ENCODE measurements at places on chromosomes 1 and 21.
A peak's percentile ranks its signal among the peaks of the same experiment; 100 is the strongest.

DNA sequence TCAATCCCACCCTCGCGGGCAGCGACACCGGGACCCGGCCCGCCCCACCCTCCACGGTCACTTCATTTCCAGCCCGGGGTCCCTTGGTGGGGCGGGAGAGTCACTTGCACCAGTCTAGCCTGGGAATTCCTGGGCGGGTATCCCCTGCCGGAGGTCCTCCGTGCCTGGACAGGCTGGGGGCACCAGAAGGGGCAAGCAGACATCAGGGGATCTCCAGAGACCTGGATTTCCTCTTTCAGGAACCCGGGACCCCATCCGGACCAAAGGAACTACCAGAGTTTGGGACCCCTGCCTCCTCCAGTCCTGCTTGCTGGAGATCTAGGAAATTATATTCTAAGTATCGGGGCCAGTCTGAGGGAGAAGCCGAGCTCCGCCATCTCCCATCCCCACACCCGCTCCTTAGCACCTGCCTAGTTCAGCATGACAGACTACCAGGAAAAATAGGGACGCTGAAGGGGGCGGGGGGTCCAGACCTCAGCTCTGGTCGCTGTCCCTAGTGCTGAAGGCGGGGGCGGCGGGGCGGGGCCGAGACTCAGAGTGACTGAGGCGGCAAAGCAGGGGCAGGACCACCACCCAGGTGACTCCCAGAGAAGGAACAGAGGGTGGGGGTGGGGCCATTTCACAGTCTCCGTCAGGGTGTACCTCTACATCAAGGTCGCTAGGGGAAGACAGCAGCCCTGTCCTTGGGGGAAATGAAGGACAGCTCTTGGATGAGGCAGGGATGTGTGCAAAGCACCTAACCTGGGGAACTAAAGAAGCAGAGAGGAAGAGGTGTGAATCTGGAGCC, 832 bp downstream of the HCN3 start:
- DNase-seq = peak; percentile 69

GRCh38 chr1:1217621-1218523, 3.9 kb upstream of the TNFRSF4 start:
- DNase-seq = no peak

DNA sequence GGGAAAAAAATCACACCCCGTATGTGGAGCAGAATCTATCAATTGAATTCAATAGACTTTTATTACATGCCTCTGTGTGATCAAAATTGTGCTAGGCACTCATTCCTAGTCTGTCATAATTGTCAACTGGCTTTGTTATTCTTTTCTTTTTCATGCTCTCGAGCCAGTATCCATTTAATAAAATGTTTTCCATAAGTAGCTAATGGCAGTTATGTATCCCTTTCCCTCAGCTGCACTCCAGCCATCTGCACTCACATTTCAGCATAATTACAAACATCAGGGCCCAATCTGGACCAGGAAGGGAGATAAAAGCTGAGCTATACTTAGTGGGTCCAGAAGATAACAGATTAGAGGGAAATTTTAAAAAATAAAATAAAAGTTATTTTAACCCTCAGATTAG, 15.9 kb downstream of the RGS5 start:
- DNase-seq = no peak

DNA sequence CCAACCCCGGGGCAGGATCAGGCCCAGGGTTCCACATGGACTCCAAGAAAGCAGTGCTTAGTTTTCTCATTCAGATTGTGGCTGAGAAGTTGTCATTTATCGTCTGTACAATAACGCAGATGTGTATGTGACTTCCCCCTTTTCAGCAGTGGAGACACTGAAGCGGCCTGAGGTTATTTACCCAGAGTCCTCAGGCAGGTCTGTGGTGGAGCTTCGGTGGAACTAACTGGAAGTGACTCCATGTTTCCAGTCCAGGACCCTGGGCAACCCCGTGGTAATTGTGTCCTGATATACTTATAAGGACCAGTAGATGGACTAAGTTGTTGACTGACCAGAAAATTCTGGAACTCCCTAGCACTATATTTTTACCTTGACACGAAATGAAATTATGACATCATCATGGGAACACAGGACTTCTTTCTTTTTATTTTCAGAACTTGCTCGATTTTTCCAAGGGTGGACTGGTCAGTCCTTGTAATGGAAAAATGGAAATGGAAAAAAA, 1.0 kb upstream of the IER5 start:
- no peak for DNase-seq

- no peak for DNase-seq
Observed at GRCh38 chr1:240616018-240616417, 4.1 kb upstream of the GREM2 start.

DNA sequence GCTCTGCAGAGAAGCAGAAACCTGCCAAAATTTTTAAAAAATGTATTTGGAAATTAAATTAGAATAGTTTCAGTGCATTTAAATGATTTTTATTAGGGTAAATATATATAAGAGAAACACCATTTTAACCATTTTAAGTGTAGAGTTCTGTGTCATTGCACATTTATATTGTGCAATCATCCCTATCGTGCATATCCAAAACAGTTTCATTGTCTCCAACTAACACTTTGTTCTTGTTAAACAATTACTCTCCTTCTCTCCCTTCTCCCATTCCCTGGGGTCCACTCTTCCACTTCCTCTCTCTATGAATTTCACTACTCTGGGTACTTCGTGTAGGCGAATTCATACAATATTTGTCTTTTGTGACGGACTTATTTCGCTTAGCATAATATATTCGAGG, 6.0 kb upstream of the OR2L8 start:
- DNase-seq = no peak

DNA sequence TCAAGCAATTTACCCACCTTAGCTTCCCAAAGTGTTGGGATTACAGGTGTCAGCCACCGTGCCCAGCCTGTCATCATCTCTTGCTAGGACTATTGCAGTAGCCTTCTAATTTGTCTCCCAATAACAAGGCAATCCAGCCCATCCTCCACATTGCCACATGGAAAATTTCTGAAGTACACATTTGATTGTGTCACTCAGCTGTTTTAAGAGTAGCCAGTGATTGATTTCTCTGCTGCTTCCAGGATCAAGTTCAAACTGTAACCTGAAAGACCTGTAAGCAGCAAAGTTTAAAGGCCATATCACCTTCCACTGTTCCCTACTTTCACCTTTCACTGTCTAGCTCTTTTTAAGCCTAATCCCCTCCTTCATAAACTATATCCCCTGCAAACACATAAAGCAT, 7.8 kb upstream of the ELK4 start:
- DNase-seq = no peak

DNA sequence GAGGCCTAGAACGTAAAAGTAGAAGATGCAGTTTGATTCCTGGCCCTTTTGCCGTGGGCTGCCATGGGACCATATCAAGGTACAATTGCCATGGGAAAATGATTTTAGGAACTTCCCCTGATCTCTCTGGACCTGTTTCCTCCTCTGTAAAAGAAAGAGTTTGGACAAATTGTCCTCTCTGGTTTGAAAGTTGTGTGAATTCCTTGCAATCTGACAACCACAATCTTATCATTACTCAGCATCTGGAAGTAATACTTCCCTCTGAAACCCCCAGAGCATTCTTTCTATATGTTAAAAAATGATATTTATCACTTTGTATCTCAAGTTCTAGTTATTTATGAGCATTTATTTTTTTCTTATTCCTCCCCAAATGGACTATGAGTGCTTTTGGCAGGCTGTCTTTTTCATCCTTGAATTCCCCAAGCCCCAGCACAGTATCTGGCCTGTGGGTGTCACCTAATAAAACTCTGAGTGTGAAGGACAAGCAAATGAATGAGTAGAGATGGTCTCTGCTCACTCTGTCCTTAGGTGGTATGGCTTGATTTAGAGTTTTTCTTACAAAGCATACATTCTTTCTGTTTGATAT, 181.1 kb downstream of the DYRK1A start:
- no peak for DNase-seq

GRCh38 chr1:183165456-183165855, 20.6 kb upstream of the LAMC2 start:
- no peak for DNase-seq

- DNase-seq = no peak
Observed at GRCh38 chr1:65813956-65814355, 21.3 kb downstream of the PDE4B start.

DNA sequence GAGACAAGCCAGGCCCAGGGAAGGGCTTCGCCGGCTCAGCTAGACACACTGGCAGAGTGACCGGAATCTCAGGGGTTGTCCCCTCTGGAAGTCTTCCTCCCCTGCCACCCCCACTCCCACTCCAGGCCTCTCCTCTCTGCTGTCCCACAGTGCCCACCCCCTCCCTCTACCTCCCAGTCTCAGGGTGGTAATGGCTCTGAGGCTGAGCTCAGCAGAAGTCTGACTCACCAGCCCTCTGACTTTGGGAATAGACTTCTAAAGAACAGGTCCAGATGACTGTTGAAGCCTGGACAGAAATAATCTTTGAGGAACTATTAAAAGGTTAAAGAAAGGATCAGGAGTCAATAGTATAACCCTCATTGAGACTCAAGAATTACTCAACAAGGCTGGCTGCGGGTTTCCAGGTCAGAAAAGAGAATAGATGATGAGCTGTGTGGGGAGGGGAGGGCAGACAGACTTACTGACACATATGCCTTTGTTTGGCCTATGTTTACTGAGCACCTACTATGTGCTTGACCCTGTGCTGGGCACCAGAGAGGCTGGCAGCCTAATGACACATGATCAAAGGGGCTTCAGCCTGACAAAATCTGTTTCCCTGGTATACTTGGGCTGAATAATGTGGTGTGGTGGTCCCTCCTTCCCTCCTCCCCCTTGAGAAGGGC, 8.2 kb downstream of the HCRTR1 start:
- no peak for DNase-seq

- no peak for DNase-seq
Observed at GRCh38 chr21:38205940-38206339, 50.9 kb upstream of the KCNJ15 start.

DNA sequence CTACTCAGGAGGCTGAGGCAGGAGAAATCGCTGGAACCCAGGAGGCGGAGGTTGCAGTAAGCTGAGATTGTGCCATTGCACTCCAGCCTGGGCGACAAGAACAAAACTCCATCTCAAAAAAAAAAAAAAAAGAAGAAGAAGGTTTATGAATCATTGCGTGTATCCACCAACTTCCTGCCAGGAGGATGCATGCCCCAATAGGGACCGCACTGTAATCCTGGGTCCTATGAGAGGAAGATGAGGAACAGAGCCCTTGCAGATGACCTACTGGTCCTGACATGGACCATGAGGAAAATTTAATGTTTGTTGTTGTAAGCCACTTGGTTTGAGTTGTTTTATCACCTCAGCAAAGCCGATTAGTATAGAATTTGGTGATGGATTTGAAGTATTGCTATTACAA, 56.7 kb downstream of the PTGS2 start:
- no peak for DNase-seq

DNA sequence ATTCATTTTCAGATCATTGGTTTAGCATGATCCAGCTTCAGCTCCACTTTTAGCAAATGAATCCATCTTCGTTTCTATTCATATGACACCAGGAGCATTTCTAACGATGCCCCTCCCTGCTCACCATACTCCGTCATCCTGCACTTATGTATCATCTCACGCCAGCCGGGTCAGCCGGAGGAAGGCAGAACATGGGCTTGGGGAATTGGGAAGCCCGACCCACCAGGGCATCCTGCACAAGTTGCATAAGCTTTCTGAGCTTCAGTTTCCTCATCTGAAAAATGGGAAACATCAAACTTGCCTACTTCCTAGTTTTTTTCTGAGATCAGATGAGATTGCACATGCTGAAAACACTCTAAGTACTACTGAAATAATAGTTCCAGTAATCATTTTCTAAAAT, 194.7 kb downstream of the AK5 start:
- DNase-seq = no peak

- no peak for DNase-seq
Observed at GRCh38 chr1:10866321-10867093, 70.1 kb upstream of the CASZ1 start.
